Ovary (tissue), 10 donors: ENCODE measurements at places on chromosomes 11 and 22. TPM values are rescaled to one million over a fixed set of nuclear protein-coding genes. Genes with fewer than 3 reads are reported as not detected.

- H3K36me3 ChIP-seq = no peaks in the 10 kb centered on the region
- H3K4me3 ChIP-seq = no peak overlapping the region
- no peaks in the 10 kb centered on the region for H3K27me3 ChIP-seq
- peak overlapping the region; percentile 16 for H3K27ac ChIP-seq
Measured at GRCh38 chr11:111598559-111598958, 3.7 kb upstream of the SIK2 start.

- peaks cover 5% of the 10 kb centered on the region for H3K4me1 ChIP-seq
- no peak overlapping the region for H3K4me3 ChIP-seq
- no peaks in the 10 kb centered on the region for H3K27me3 ChIP-seq
- no peaks in the 10 kb centered on the region for H3K36me3 ChIP-seq
- no peak for DNase-seq
- H3K27ac ChIP-seq = no peak overlapping the region
Measured at GRCh38 chr11:7587712-7588111, 73.9 kb downstream of the PPFIBP2 start.

- H3K36me3 ChIP-seq = no peaks in the 10 kb centered on the region
- H3K4me3 ChIP-seq = no peak overlapping the region
- no peaks in the 10 kb centered on the region for H3K4me1 ChIP-seq
- H3K27me3 ChIP-seq = no peaks in the 10 kb centered on the region
- H3K27ac ChIP-seq = no peak overlapping the region
- no peak for DNase-seq
Measured at GRCh38 chr22:36738416-36739020, 35.0 kb upstream of the CACNG2 start.

DNA sequence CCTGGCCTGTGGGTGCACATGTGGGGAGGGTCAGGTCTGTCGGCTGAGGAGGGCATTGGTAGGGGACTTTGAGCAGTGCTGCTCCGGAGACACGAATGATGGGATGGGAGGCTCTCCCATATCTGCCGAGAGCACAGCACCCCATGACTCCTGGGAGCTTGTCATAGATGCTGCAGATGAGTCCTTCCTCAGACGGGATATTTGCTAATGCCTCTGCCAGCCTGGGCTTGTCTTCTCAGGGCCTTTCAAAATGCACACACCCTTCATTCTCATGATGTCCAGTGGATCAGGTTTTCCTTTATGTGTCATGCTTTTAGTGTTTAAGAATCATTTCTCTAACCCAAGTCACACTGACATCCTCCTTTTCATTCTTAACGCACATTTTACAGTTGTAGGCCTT is 8.1 kb upstream of the RNH1 start:
- no peaks in the 10 kb centered on the region for H3K27me3 ChIP-seq
- no peak overlapping the region for H3K27ac ChIP-seq
- DNase-seq = no peak
- no peaks in the 10 kb centered on the region for H3K4me1 ChIP-seq
- no peaks in the 10 kb centered on the region for H3K36me3 ChIP-seq

DNA sequence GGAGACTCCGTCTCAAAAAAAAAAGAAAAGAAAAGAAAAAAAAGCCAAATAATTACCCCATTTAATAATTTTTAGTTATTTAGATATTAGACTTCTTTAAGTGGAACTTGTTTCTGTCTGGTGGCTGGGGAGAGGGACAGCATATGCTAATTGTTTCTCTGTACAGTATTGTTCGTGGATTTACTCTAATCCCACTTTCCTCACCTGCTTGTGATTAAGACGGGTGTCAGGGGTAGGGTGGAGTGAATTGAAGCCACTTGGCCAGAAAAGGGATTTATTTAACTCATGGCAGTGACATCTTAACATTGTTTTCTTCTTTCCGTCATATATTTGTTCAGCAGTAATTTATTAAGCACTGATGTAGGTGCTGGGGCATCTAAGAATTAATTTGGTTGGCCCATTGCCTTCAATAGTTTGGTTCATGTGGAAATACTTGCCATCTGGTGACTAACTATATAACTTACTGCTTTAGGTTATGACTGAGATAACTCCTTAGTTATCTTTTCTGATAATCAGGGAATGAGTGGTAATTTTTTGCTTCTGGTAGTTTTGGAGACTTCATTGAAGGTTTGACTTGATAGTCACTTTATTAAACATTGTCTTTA is 4.6 kb downstream of the TNRC6B start:
- H3K36me3 ChIP-seq = no peaks in the 10 kb centered on the region
- no peak overlapping the region for H3K4me3 ChIP-seq
- no peaks in the 10 kb centered on the region for H3K27me3 ChIP-seq
- DNase-seq = no peak
- H3K4me1 ChIP-seq = peaks cover 14% of the 10 kb centered on the region

DNA sequence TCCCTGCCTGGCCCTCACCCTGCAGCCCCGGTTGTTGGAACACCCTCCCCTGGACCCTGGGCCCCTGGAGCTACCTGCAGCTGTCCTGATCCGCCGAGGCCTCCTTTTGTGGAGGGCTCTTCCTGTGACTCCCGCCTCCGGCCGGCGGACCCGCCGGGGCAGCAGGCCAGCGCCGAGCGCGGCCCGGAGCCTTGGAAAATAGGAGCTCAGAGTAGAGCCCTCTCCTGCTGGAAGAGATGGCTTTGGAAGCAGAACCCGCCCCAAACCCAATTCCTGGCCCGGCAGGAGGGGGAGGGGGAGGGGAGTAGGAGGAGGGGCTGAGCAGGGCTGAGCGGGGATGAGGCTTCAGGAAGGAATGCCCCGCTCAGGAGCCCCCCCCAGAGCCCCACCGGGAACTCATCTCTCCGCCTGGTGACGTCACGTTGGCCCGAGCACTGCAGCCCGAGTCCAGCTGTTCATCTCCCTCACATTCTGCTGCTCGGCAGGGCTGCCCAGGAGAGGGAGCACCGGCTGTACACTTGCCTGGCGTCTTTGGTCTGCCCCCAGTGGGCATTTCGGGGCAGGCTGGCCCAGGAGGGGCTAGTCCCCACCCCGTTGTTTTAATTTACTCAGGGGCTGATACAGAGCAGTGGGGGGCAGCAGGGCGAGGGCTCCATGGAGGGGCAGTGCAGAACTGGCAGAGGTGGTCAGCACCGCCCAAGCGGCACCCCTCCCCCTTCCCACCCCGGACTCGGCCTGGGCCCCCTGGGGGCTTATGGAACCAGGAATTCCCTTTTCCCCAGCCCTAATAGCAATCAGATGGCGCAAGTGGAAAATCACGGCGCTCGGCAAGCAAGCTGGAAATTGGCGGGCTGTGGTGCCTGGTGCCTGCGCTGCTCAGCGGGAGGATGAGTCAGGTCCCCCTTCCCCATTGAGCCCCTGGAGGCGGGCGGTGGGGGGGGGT is at the start of gene MRGPRF:
Gene MRGPRF (minus strand): TSS at position 238 of the 943 bp plus-strand sequence. CDS start 3,345 bp downstream, outside the sequence.
- DNase-seq = peak; percentile 95
- H3K4me3 ChIP-seq = peak within 1 kb of the TSS; percentile 67
- H3K27me3 ChIP-seq = no peaks in the 10 kb centered on the region
- H3K27ac ChIP-seq = peak within 1 kb of the TSS; percentile 86
- H3K4me1 ChIP-seq = peaks cover 32% of the 10 kb centered on the region

- no peaks in the 10 kb centered on the region for H3K27me3 ChIP-seq
- no peak overlapping the region for H3K4me3 ChIP-seq
- no peak for DNase-seq
- peaks cover 9% of the 10 kb centered on the region for H3K4me1 ChIP-seq
Measured at GRCh38 chr11:64849598-64850356, 5.3 kb upstream of the CDC42BPG start.

- H3K27me3 ChIP-seq = no peaks in the 10 kb centered on the region
- H3K4me1 ChIP-seq = no peaks in the 10 kb centered on the region
- no peaks in the 10 kb centered on the region for H3K36me3 ChIP-seq
- no peak overlapping the region for H3K27ac ChIP-seq
Measured at GRCh38 chr11:106644824-106645223, 373.5 kb downstream of the GUCY1A2 start.

DNA sequence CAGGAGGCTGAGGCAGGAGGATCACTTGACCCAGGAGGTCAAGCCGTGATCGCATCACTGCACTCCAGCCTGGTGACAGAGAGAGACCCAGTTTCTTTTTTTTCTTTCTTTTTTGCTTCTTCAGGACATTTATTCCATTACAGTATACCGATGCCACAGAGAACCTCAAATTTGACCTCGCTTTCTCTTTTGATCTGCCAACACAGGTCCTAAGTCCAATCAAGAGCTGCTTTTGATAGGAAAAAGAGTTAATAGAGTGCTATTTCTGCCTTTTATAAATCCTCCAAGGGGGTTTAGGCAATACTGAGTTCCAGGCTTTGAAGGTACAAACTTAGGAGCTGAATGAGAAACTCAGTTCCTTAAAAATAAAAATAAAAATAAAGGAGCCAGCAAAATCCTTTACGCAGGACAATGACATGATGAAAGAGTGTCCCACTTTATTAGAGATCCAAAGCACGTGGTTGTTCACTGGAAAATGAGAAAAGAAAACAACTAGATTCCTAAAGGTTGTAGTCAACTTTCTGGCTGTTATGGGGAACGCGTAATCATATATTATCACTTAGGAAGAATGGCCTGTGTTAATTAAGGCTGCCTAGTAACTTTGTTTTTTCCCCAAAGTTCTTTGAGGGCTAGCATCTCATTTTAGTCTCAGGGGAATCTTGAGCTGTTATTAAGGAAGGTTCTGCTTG is 27.2 kb downstream of the FADD start:
- H3K27ac ChIP-seq = no peak overlapping the region
- H3K4me1 ChIP-seq = no peaks in the 10 kb centered on the region
- H3K27me3 ChIP-seq = no peaks in the 10 kb centered on the region
- no peak for DNase-seq

CSF2RB gene
- polyA plus RNA-seq = 0.96 TPM

SNU13 gene
- 131 TPM for polyA plus RNA-seq

MYO18B gene
- polyA plus RNA-seq = 0.03 TPM
